Caco-2 (cell line): ENCODE measurements at places on chromosomes 6 and 20. TPM values are rescaled to one million over a fixed set of nuclear protein-coding genes. Genes with fewer than 3 reads are reported as not detected.

SLC22A23 gene
- total RNA-seq = 44.9 and 45.5 TPM in 2 replicates

DZANK1 gene
- 8.6 and 9.6 TPM in 2 replicates for total RNA-seq

SLC52A3 gene
- 0.50 and 0.56 TPM in 2 replicates for total RNA-seq

CLVS2 gene
- not detected in 2 replicates for total RNA-seq

ETV7 gene
- total RNA-seq = 0.52 and 0.79 TPM in 2 replicates

AKAP12 gene
- total RNA-seq = 0.93 and 1.2 TPM in 2 replicates

GRCh38 chr20:38414769-38415450, 20.2 kb downstream of the SNHG17 start:
- H3K27ac ChIP-seq = no peak overlapping the region
- no peaks in the 10 kb centered on the region for H3K4me1 ChIP-seq
- peaks cover 5% of the 10 kb centered on the region for H3K36me3 ChIP-seq
- no peaks in the 10 kb centered on the region for H3K27me3 ChIP-seq
- DNase-seq = peak; percentile 32

DNA sequence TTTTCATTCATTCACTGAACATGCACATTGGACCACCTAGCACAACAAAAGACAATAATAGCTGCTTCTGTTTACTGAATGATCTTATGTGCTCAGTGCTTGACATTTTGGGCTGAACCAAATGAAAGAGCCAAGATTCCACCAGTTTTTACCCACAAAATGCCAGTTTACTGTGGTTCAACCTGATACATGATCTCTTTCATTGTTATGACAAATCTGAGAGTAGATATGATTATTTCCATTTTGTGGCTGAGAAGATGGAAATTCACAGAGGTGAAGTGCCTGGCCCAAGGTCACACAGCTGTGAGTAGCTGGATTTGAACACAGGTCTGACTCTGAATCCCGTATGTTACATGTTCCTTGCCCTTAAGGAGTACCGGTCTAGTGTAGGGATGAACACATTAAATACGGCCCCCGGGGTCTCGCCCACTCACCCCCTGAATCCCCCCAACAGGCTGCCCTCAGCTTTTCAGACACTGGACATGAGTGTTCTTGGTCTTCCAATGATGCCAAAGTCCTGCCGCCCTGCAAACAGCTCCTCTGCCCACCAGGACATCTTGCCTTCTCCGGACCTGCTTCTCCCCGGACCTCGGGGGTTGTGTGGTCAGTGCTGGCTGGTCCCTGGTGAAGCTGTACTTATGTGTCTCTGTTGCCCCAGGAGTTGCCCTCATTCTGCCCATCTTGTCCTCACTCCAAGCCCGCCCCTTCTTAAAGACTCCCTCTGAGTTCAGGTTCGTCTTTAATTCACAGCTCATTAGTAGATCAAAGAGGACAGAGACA, 58.6 kb upstream of the SLC32A1 start:
- no peak overlapping the region for H3K27ac ChIP-seq
- H3K36me3 ChIP-seq = no peaks in the 10 kb centered on the region
- no peak overlapping the region for H3K4me3 ChIP-seq
- peak; percentile 41 for DNase-seq

GRCh38 chr6:3286641-3287171, 28.0 kb downstream of the PSMG4 start:
- H3K27ac ChIP-seq = no peak overlapping the region
- H3K27me3 ChIP-seq = no peaks in the 10 kb centered on the region
- no peaks in the 10 kb centered on the region for H3K4me1 ChIP-seq
- peak; percentile 22 for DNase-seq
- H3K4me3 ChIP-seq = no peak overlapping the region
- H3K36me3 ChIP-seq = no peaks in the 10 kb centered on the region; the same call in 1 of the 2 replicates

GRCh38 chr6:26268659-26269402, 96.2 kb upstream of the BTN3A2 start:
- peaks cover 19% of the 10 kb centered on the region for H3K4me1 ChIP-seq
- H3K27ac ChIP-seq = no peak overlapping the region
- peak; percentile 73 for DNase-seq
- H3K36me3 ChIP-seq = no peaks in the 10 kb centered on the region

DNA sequence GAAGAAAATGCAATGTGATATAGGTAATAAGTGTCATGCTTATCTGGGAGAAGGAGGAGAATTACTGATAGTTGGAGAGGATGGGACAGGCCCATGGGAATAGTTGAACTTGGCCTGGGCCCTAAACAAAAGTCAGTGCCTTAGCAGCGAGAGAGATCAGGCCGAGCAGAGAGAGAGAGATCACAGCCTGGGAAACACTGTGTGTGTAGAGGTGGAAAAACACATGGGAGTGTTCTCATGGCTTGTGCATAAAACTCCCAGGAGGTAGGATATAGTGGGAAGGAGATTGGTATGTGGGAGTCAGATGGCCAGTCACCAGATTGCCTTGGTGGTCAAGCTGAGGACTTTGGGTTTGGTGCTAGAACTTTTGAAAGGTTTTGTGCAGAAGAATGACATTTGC, 47.6 kb downstream of the FIG4 start:
- H3K4me1 ChIP-seq = no peaks in the 10 kb centered on the region
- H3K27ac ChIP-seq = no peak overlapping the region
- H3K36me3 ChIP-seq = no peaks in the 10 kb centered on the region
- H3K4me3 ChIP-seq = no peak overlapping the region
- DNase-seq = no peak

DNA sequence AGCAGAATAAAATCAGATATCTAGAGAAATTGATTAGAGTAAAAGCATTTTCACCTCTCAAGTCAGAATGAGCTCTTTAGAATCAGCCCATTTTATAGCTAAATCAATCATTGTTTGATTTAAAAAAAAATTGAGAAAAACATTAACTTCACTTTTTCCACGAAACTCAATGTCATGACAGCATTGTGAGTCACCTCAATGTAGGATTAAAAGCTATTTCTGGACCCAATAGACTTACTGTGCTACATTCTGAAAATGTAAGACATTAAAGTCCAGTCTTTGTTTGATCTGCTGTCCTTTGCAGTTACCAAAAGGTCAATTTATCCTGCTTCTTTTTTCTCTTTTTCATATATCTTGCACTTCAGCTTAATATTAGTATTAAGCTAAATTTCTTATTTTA, 519.4 kb upstream of the ZNF337 start:
- H3K27ac ChIP-seq = no peak overlapping the region
- H3K36me3 ChIP-seq = no peaks in the 10 kb centered on the region
- H3K4me3 ChIP-seq = no peak overlapping the region
- no peaks in the 10 kb centered on the region for H3K4me1 ChIP-seq

DNA sequence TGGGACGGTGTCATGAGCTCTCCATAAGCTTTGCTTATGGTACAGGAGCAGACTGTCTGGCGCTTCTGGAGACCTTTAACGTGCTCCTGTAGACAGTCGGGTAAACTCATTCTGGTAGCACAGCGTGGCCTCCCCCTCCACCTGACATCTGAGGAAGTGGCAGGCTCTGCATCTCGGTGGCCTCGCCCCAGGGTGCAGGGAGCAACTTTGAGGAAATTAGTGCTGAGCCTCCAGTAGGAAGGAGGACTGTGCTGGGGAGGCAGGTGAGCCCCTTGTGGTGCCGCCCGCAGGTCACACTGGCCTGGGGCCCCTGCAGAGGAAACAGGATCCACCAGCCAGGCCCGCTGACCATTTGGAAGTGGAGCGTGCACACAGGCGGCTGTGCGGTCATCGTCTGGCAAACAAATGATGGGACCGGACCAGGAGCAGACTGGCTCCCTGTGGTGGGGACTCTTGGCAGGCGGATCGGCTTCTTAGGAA, 57.9 kb downstream of the SYNJ2 start:
- H3K4me3 ChIP-seq = no peak overlapping the region
- H3K27me3 ChIP-seq = no peaks in the 10 kb centered on the region
- DNase-seq = peak; percentile 44
- H3K27ac ChIP-seq = peak overlapping the region; percentile 92
- H3K36me3 ChIP-seq = 0 out of 2 replicates have a peak, but pooled peaks cover 1% of the 10 kb centered on the region
